CD8-positive, alpha-beta memory T cell (primary cell): ENCODE measurements at places on chromosomes 6 and 20.

GRCh38 chr6:47481806-47482205 is 4.2 kb downstream of the CD2AP start:
- DNase-seq, result no peak

DNA sequence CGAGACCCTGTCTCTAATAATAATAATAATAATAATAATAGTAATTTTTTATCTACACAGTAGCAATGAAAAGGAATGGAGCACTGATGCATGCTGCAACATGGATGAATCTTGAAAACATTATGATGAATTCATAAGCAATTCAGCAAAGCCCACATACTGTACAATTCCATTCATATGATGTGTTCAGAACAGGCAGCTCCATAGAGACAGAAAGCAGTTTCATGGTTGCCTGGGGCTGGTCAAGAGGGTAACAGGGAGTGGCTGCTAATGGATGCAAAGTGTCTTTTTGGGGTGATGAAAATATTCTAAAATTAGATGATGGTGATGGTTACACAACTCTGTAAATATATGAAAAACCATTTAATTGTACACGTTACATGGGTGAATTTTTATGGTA is 43.6 kb downstream of the SLC24A3 start:
- DNase-seq, result no peak

GRCh38 chr6:701700-702479 is 9.0 kb upstream of the EXOC2 start:
- no peak for DNase-seq

- no peak for DNase-seq
Measured at GRCh38 chr6:117494283-117494682, 11.8 kb downstream of the DCBLD1 start.

- peak; percentile 69 for DNase-seq
Measured at GRCh38 chr20:35303735-35304491, 11.7 kb upstream of the FAM83C start.

- DNase-seq, result no peak
Measured at GRCh38 chr20:38052870-38053269, 19.3 kb downstream of the RPRD1B start.
